ENCODE measurements at places on chromosomes 13 and 19.
A peak's percentile ranks its signal among the peaks of the same experiment; 100 is the strongest.

DNA sequence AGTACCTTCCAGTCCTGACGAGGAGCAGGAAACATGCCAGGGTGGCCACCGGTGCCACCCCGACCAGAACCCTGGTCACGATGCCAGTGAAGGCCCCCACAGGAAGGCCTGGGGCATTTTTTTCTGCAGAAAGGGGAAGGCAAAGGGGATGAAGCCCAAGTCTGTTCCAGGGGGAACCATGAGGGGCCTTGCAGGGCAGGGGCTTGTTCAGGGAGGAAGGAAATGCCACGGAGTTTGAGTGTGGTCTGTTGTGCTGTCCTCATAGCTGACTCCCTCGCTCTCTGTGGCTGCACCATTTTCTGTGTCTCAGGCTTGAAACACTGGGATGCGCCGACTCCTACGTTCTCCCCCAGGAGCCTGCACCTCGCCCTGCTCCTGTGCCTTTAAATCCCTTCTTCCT is 27.5 kb upstream of the CEACAM1 start:
- no peak for DNase-seq

- DNase-seq: no peak
These were observed 1884.3 kb upstream of the PCDH20 start for GRCh38 chr13:63299866-63300394.

DNA sequence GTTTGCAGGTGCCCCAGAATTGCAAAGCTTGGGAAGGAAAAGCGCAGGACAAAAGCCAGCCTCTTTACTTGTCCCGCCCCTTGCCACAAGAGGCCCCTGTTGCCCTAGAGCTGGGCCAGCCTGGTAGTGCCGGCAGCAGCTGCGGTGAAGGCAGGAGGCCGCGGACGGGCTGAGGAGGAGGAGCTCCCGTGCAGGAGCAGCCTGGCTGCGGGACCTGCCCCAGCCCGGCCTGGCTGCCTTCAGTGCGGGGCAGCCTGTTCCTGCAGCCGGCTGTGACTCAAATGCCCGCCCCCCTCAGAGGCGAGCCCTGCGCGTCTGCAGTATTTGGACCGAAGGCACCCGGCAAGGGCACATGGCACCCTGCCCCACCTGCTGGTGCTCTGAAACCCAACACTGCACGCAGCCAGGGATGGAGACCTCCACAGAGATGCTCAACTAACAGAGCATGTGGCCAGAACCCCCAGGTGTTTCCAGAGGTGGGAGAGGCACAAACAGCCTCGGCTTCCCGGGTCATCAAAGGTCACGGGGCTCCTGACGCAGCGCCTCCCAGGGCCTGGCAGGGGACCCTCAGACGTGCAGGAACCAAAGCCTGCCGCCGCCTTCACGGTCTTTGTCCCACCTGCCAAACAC is 29.7 kb downstream of the NAXD start:
- DNase-seq: peak; percentile 46

- DNase-seq: no peak
These were observed 5.3 kb upstream of the ZNF497 start for GRCh38 chr19:58367698-58368454.

GRCh38 chr13:28451482-28452217 is 43.3 kb downstream of the FLT1 start:
- DNase-seq: peak; percentile 2

DNA sequence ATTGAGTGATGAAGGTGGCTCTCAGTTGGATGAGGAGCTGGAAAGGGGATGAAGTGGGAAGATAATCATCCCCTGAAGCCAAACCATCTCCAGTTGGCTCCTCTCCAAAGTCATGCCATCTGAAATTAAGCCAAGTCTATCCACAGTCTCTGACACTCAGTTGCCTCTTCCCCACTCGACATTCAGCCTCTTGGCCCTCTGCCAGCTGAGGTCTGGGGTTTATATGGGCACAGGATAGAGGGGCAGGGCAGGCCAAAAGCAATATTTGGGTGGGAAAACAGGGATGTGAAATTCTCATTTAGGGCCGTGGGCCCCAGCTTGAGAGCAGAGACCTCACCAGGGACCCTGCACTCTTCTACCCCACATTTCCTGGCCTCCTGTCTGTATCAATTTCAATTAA is 85.9 kb downstream of the SLITRK1 start:
- DNase-seq: no peak

GRCh38 chr13:114148521-114148855 is 16.1 kb upstream of the RASA3 start:
- no peak for DNase-seq

- DNase-seq: no peak
These were observed 11.5 kb downstream of the MED16 start for GRCh38 chr19:881385-882071.

DNA sequence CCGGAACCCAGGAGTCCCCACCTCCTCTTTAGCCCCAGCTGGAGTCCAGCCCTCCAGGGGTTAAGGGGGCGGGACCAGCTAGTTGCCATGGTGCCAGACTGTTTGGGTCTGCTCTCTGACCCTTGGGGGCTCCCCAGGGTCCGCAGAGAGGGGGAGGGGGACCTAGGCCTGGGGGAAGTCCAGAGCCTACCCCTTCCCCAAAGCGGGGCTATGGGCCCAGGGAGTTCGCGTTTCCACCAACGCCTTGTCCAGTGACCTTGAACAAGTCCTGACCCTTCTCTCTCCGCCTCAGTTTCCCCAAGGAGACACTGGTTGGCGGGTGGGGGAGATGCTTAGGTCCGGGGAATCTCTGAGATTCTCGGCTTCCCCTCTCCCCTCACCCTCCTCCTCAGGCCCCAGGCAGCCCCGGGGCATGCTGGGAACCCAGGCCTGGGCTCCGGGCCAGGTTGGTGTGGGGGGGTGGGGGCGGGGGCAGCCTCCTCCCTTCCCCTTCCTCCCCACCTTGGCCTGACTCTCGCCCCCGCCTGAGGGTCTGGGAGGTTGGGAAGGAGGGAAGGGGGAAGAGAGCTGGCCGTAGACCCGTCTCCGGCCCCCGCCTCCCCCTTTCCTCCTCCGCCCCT is 2.6 kb upstream of the SPACA6 start:
- no peak for DNase-seq

DNA sequence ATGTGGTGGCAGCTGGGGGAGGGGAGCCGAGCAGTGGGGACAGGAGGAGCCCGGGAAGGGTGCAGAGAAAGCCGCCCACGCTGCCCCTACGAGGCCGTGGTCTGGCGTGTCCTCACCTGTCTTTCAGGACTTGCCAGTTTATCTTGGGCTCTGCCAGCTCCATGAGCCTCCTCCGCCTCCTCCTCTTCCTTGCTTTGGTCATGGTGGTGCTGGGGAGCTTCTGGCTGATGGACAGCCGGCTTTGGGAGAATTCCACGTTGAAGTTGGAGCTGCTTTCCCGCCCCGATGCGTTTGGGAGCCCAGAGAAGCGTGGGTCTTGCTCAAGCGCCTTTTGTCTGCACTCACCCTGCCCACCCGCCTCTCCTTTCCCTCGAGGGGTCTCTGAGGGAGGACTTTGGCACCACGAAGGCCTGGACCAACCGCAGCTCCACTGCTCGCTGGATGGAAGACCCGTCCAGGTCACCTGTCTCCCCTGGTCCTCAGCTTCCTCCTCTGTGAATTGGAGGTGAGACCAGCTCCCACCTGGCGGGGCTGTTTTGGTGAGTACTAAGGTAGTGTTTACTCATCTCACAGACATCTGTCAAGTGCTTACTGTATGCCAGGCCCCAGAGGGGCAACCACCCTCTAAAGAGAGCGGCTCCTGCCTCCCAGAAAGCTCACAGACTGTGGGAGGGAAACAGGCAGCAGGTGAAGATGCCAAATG is 29.7 kb upstream of the MIER2 start:
- no peak for DNase-seq

DNA sequence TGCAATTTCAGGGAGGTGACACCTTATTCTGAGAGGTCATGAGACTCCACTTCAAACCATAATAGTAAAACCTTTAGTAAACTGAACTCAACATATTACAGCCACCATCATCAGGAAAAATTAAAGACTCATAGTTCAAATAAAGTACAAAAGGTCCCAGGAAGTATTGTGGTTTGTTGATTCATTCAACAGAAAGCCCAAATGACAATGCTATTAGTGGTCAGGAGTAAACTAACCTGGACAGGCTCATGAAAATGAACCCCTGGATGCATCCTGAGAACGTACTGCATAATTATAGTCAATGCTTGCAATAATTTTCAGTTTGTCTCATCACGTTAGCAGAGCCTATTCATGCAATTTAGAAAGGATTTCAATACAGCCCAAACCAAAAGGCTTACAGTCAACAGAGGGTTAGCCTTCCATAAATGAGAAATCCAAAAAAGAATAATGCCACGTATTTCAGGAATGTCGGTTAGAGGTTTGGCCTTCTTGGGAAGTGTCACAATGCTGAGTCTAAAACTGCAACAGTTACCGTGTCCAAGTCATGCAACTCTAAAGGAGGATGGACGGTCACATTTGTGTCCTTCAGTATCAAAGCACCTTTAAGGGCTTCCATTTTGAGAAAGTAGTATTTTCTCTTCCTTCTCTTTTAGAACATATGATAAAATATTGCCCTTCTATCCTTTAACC is 280.8 kb downstream of the ABCC4 start:
- no peak for DNase-seq

DNA sequence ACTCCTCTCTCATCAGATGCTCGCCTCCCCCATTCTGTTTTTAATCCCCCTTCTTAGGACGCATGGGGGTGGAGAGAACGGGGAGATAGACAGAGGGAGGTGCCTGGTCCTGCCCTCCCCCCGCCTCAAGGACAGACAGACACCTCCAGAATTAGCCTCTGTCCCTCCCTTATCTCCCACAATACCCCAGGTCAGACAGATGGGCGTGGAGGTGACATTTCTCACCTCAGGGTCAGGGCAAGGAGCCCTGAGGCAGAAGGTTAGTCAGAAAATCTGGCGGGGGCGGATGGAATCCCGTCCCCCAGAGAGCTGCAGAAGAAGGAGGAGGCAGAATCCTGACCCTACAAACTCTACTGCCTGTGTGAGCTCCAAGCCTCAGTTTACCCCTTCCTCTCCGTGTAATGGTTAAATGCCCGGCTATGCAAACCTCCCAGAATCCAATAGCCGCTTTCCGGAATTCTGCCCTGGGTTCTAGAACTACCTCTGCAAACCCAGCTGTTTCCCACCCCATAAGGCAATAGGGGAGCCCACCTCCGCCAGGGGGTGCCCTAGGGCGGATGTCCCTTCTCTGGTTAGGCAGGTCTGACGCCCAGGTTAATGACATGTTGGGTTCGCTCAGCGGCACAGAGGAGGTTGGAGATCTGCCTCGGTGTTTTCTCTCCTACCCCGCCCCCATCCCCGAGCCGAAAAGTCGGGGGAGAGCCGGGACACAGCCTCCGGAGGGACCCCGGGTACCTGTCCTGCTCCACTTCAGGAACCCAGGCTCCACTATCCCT is 900 bp downstream of the PPP1R13L start:
- DNase-seq: no peak

DNA sequence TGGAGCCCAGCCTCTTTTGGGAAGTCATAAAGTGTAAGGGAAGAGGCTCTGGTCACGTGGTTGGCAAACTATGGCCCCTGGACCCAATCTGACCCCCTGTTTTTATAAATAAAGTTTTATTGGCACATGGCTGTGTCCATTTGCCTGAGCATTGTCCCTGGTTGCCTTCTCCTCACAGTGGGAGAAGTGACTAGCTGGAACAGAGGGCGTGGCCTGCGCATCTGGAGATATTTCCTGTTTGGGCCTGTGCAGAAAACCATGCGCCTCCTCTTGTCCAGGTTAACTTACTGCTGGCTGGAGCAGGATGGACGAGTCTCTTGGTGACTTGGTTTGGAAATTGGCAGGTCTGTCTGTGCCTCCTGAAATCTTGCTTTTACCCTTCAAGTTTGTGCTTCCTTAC is 48.3 kb downstream of the KDM4B start:
- DNase-seq: no peak

- DNase-seq: no peak
These were observed 310.8 kb upstream of the KLF12 start for GRCh38 chr13:74444864-74445479.

DNA sequence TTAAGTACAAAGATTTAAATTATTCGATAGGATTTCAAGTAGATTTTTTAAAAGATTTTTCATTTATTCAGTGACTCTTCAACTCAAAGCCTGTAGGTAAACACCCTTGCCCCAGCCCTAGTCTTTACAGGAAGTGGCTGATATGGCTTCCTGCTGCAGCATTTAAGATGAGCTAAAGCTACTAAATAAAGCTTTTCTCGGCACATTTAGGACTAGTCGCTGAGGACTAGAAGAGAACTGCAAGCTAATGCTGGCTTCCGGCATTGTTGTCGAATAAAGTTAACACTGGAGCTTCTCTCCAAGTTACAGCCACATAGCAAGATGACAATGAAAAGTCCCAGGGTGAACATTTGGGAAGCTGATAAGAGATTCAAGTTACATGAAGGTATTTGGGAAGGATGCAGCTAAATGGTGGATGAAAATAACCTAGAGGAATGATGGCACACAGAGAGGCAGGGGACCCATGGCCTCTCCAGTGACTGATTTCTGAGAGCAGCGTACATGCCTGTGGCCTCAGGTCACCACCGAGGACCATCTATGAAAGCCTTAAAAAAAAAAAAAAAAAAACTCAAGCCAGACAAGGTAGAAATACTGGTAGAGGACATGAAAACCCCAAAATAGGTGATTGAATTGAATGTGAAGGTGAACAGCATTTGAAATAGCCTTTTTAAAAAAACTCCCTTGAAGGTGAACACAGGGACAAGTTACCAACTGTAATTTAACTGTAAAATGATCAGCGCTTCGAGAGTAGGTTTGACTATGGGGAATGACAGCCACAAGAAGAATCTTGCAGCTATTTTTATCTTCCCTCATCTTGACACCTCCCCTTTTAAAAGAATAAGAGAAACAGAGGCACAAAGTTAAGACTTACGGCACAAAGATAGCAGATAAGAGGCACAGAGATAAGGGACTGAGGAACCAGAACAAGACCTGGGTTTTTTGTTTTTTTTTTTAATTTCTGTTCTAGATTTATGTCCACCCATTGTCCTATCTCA is 155.4 kb downstream of the DCT start:
- DNase-seq: no peak

DNA sequence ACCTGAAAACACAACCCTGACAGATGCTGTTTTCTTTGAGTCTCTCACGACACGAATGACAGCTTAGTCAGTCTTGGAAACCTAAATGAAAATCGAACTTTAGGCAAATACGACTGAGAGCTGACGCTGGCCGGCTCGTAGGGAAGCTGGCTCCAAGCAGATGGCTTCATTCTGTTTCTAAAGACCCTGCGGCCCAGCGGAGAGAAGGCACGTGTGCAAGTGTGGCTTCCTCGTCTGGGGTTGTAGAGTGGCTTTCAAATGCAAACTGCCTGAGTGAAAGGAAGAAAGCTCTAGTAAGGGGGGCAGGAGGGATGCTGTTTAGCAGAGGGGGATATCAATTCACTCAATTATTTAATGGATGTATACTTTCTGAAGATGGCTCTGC is 26.1 kb upstream of the TIMM44 start:
- no peak for DNase-seq

DNA sequence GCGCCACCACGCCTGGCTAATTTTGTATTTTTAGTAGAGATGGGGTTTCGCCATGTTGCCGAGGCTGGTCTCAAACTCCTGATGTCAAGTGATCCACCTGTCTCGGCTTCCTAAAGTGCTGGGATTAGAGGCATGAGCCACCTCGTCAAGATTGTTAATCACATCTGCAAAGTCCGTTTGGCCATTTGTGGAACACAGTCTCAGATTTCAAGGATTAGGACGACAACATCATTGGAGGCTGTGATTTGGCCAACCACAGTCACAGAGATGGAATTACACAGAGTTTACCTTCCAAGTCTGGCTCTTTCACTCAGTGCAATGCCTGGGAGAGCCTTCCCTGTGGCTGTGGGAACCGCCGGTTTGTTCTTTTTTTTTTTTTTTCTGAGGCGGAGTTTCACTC is 17.8 kb downstream of the SULT2B1 start:
- peak; percentile 48 for DNase-seq

GRCh38 chr19:48896191-48896720 is 2.3 kb downstream of the TULP2 start:
- DNase-seq: no peak

Data from NCI-H2029 treated with DMSO at 0.1 percent for 48 hours (cell line).